ENCODE measurements at places on chromosomes 3 and 15.
A peak's percentile ranks its signal among the peaks of the same experiment; 100 is the strongest.

GRCh38 chr3:183464480-183464879 is 36.1 kb upstream of the MCF2L2 start:
- DNase-seq = no peak

DNA sequence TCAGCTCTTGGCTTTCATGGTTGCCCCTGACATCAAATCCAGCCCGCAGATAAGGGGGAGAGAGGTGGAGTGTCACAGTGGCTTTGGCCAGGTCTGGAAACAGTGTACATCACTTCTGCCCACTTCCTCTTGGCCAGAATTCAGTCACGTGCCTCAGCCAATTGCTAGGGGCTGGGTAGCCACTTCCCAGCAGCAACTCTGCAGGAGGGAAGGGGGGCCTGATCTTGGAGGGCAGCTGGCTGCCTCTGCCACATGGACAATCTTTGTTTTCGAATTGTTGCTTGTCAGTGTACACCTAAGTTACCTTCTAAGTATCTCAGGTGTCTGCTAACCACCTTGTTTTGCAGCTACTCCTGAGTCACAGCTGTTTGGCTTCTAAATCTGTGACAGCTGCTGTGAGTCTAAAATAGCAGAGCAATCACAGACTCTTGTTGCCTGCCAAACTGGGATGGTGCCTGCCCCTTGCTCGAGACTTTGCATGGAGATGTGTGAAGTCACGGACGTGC is 41.0 kb upstream of the LIMD1 start:
- peak; percentile 60 for DNase-seq

DNA sequence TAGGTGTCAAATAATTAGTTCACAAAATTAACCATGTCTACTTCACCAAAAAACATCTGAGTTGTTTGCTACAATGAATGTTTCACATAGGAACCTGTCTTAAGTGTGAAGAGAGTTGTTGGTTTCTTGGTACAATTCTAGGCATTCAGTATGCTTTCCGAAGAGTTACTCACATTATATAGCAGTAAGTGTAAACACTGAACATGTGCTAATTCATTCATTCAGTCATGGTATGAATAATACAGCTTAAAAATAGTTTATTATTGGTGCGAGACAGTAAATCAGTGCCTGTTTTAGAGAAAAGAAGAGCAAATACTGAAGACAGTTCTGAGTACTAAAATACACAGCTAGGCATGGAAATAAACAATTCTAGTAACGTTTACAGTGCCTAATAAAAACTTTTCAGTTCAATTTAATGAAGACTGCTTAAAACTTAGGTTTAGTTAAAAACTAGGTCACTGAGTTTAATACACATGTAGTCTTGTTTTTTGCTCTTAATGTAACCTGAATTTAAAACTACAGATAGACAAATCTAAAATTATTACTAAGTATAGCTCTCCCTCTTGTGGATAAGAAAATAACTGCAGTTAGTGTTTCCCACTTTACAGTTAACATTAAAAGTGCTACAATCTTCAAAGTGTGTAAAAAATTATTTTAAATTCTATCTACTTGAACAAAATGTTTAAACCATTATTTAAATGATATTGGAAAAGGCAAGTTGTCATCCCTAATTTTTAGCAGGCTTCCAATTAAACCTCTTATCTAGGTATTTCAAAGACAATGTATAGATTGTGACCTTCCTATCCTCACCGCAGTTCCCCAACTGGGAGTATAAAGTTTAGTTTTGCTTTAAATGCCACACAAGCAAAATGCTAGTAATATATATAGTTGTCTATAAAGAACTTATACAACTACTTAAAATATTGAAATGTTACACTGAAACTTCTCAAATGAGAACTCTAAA is 20.1 kb upstream of the ZCWPW2 start:
- DNase-seq = peak; percentile 55

DNA sequence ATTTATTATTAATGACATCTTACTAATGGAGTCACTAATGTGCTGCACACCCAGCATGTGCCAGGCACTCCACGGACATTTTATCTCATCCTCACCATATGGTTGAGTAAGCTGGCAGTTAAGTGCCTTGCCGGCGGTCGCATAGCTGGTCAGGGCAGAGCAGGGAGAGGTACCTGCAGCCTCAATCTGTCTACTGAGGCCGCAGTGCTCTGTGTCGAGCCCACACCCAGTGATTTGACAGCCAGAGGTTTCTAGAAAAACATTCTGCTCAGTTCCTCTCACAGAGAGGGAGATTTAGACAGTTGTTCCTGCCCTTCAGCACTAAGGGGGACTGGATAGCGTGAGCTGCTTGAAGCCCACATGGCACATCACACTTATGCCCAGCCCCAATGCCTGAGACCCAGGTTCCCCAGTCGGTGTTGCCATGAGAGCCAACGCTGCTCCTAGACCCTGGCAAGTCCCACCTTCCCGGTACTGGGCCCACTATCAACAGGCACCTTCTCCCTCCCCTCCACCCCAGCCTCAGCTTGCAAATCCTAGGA is 2.6 kb downstream of the LIPC start:
- no peak for DNase-seq
